ENCODE measurements at places on chromosomes 2 and 18.

DNA sequence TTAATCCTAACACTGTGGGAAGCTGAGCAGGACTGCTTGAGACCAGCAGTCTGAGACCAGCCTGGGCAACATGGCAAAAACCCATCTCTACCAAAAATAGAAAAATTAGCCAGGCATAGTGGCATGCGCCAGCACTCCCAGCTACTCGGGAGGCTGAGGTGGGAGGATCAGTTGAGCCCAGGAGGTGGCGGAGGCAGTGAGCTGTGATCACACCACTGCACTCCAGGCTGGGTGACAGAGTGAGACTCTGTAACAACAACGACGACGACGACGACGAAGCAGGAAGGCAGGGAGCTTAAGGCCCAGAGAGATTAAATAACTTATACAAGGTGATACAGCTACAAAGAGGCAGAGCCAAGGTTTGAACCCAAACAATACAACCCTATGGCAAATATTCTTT lies 37.3 kb downstream of the CFAP36 start:
- DNase-seq = no peak

- DNase-seq = no peak
These were observed 36.7 kb downstream of the MTERF4 start for GRCh38 chr2:241065355-241065803.

- DNase-seq = no peak
These were observed 52.3 kb downstream of the BAZ2B start for GRCh38 chr2:159564081-159564480.

DNA sequence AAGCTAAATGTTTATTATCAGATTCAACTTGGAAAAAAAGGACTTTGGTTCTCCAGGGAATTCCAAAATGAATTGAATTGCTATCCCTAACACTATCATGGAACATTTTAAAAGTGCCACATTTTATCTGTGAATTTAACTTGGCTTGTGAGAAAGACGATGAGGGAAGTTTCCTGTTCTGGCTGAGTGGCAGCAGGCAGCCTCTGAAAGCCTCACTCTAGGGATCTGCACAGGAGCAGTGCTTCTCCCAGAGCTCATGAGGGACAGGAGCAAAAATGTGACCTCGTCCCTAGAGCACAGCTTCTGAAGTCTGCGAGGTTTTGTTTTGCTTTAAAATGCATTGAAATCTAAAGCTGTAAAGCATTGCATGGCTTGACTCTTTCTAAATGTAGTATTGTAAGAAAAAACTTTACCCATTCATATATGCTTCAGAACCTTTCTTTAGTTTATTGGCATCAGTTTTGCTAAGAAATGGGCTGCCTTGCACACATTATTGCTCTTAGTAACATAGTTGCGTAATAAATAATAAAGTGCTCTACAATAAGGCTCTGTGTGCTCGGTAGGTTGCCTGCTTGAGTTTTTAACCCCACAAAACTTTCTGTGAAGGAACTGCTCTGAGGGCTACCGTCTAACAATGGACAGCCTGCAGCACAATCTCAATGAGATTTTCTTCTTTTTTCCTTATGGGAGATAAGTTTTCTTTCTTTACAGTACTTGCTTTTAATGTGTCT lies 136.2 kb upstream of the CDCA7 start:
- DNase-seq = no peak

- DNase-seq = no peak
These were observed 47.1 kb upstream of the IGFBP5 start for GRCh38 chr2:216742411-216742810.

- DNase-seq = no peak
These were observed 4.1 kb upstream of the SNED1 start for GRCh38 chr2:240994171-240994896.

GRCh38 chr2:7430869-7431641 lies 513.8 kb downstream of the RNF144A start:
- peak; percentile 38 for DNase-seq

- DNase-seq = no peak
These were observed 61.1 kb upstream of the UGP2 start for GRCh38 chr2:63780518-63781155.

DNA sequence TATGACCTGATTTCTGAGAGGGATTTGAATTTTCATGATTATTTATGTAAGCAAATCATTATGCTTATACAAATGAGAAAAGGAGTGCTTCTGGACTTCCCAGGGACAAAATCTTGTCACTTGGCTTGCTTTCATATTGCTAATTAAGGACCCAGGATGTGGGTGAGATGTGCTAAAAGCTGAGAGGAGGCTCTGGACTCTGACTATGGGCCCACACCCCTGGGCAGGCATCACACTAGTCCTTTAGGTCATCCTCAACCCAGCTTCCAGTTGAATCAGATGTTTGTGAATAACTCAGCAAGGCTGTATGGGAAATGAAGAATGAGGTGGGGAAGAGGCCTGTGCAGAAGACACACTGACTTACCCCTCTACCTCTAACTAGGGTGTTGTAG lies 11.9 kb downstream of the IL1B start:
- no peak for DNase-seq

GRCh38 chr18:10949655-10950054 lies 199.7 kb downstream of the PIEZO2 start:
- no peak for DNase-seq
